ENCODE measurements at places on chromosomes 13 and 19.

- no peak for DNase-seq
Observed at GRCh38 chr19:32357720-32358119, 12.3 kb downstream of the ZNF507 start.

DNA sequence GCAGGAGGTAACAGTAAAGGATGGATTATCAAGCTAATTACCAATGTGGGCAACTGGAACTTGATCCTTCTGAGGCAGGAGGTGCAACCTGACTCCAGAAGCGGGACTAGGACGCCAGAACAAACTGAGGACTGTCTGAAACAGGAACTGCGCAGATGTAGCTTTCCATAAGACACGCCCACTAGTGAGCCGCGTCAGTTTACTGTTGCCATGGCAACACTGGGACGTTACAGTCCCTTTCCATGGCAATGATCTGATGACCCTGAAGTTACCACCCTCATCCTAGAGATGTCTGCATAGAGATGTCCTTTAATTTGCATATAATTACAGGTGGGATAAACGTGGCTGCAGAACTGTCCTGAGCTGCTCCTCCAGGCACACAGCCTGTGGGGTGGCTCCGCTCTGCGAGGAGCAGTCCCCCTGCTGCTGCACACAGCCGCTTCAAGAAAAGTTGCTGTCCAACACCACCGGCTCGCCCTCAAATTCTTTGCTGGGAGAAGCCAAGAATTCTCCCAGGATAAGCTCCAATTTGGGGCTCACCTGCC lies 816.6 kb downstream of the UQCRFS1 start:
- DNase-seq = no peak

DNA sequence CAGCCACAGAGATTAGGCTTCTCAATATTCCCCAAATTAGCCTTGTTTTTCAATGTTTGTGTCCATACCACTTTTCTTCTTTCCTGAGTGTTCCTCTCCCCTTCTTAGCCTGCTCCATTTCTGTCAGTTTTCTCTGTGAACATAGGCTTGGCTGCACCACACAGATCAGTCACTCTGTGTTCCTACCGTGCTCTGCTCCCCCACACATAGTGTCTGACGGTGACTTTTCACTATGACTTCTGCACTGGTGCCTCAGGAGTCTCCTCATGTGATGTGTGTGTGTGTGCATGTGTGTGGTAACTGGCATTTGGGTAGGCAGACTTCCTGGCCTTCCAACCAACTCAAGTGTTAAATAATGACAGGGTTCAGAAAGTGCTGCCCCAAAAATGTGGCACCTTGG lies 47.9 kb upstream of the MYCBP2 start:
- no peak for DNase-seq

- DNase-seq = no peak
Observed at GRCh38 chr13:112783135-112783977, 93.5 kb downstream of the ATP11A start.

DNA sequence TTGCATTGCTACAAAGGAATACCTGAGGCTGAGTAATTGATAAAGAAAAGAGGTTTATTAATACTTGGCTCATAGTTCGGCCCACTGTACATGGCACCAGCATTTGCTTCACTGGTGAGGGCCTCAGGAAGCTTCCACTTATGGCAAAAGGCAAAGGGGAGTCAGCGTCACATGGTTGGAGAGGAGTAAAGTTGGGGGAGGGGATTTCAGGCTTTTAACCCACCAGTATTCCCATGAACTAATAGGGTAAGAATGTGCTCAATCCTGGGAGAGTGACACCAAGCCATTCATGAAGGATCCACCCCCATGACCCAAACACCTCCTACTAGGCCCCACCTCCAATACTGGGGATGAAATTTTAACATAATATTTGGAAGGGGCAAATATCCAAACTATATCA lies 82.5 kb upstream of the MYCBP2 start:
- DNase-seq = no peak

- no peak for DNase-seq
Observed at GRCh38 chr13:32381539-32381938, 46.4 kb downstream of the N4BP2L1 start.

DNA sequence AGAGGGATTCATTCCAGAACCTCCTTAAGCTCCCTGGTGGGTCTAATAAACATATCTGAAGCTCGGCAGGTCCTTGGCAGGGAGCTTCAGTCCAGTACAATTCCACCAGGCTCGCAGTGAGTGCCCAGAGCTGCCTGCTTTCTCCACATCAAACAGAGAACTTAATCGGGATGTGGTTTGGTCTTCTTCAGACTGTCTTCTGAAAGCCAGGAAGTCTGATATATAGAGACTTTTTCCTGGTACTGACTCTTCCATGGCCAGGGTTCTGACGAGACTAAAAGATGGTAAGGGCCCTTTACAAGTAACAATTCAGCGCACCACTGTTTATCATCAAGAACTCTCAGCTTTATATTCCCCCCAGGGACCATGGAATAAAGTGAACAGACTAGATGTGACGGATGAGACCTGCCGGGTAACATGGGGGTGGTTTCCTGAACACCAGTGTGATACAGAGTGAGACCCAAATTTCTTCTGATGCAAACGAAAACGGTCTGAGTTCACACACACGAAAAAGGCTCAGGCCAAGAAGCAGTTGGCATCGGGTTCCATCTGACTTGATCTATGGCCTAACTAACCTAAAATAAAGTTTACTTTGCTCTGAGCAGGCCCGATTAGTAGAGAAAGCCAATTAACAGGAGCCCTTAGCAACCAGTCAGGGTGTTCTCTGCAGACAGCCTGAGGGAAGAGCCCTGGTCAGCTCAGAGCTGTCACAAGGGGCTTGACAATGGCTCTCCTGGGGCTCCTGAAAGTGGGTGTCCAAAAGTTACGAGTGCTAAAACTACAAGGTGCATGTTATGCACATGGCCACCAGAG lies 29.0 kb downstream of the RANBP3 start:
- no peak for DNase-seq

GRCh38 chr13:51804295-51805172 lies 571 bp upstream of the DHRS12 start:
- peak; percentile 51 for DNase-seq

DNA sequence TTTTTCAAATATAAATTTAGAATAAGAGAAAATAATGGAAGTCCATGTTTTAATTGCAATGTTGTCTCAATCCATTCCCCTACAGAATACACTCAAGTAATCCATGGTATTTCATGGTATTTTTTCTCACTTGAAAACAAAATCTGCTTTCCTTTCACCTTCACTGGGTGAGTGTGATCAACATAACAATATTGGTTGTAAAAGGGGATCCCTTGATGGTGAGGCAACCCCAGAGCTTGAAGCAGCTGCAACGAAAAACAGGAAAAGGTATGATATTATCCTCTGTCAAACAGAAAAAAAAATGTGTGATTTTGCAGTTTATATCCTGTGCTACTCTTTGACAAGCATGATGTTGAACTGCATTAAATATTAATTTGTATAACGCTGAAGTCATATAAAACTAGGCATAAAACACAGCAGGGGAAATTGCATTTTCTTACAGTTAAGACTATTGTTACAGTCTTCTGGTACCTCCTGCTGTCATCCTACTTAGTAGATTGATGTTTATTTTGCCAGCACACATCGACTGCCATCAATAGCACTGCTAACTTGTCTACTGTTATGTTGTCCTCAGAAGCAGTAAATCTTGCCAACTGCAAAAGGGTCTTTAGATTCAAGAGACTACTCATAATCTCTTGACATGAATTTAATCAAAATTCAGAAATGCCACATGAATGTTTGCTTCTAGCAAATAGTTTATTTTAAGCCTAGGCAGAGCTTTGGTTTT lies 373.1 kb upstream of the MIR17HG start:
- DNase-seq = no peak

DNA sequence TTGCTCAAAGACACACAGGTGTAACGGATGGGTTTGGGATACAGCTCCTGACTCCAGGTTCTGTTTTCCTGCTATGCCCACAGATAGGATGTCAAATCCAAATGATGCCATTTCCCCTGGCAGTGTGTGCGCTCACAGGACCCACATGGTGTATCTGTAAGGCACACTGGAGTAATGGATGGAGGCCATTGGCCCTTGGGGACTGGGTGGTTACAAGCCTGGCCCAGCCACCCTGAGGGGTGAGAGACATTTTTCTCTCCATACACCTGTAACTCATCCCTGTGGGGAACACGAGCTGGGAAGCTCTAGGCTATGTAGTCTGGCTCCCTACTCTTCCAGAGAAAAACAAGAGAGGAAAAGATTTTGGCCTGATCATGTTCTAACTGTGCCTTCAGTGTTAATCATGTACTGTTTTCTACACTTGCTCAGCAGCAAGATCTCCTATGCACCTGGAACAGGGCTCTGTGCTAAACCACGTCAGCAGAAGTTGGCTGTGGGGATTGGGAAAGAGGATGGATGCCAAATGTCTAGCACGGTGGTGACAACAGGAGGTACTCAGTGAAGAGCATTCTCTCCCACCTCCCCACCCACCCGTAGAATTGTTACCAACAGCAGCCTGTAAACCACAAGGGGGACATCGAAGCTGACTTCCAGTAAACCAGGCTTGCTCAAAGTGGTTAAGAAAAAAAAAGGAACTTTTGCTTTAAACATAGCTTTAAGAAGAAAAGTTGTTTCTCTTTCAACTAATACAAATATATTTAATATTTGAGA lies 237.0 kb downstream of the LACC1 start:
- no peak for DNase-seq

GRCh38 chr19:28556371-28556770 lies 656.6 kb downstream of the UQCRFS1 start:
- DNase-seq = no peak

DNA sequence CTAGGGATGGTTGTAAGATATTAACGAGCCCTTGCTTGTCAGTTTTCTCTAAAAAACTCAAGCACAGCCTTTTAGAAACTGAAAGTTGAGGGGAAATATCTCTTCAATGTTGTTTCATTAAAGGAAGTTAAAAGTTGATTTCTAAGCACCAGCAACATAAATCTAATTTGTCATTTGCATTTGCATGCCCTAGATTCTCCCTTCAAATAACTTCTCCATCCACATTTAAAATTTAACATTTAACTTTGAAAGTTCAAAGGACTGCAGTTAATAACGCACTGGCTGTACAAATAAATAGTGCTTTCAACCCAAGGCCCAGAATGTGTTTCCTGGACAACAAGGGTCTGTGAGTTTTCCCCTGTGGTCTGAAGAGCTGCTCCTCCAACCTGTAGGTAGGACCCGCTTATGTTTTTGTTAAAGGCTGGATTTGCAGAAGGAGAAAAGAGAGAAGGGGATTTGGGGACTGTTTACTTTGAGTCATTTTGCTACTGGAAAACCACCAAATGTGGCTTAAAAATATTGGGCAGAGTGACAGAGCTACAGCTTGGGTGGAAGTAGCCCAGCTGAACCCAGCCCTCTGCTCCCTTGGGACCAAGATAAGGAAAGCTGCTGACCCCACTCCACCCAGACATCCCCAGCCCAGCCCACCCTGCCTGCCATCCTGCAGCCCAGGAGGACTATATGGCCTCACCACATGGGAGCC lies 39.8 kb downstream of the TNFRSF19 start:
- no peak for DNase-seq

- no peak for DNase-seq
Observed at GRCh38 chr19:48656840-48657474, 11.0 kb upstream of the CA11 start.

GRCh38 chr13:66341635-66342377 lies 888.3 kb downstream of the PCDH9 start:
- DNase-seq = no peak

- no peak for DNase-seq
Observed at GRCh38 chr19:9040131-9040530, 29.9 kb upstream of the MUC16 start.

- DNase-seq = no peak
Observed at GRCh38 chr13:98176777-98177608, at the start of gene RNF113B. RNF113B (minus strand) TSS chr13:98177269; CDS start chr13:98177236, 33 bp downstream.

- DNase-seq = no peak
Observed at GRCh38 chr19:49605605-49606004, 14.6 kb downstream of the PRR12 start.

DNA sequence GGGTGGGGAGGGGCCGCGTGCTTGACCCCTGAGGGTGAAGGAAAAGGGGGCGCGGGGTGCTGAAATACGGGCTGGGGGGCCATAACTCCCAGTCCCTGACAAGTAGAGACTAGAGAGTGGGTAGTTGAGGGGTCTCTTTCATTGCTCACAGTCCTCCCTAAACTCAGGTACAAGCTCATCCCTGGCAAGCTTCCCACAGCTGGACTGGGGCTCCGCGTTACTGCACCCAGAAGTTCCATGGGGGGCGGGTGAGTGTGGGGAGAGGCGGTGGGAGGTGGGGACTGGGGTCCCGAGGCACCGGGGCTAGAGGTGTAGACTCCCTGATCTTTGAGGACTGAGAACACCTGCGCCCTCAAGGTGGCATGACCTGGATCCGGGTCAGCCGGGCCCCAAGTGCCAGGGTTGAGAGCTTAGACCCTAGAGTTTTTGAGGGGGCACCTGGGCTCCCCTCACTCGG lies 1.3 kb downstream of the ETV2 start:
- DNase-seq = no peak

DNA sequence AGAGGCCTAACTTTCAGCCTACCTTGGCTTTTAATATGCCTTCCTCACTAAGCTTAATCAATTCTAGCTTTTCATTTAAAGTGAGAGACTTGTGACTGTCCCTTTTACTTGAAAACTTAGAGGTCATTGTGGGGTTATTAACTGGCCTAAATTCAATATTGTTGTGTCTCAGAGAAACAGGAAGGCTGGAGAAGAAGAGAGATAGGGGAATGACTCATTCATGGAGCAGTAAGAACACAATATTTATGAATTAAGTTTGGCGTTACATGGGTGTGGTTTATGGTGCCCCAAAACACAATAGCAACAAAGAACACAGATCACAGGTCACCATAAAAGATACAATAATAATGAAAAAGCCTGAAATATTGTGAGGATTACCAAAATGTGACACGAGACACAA lies 612.1 kb downstream of the TBC1D4 start:
- DNase-seq = no peak

DNA sequence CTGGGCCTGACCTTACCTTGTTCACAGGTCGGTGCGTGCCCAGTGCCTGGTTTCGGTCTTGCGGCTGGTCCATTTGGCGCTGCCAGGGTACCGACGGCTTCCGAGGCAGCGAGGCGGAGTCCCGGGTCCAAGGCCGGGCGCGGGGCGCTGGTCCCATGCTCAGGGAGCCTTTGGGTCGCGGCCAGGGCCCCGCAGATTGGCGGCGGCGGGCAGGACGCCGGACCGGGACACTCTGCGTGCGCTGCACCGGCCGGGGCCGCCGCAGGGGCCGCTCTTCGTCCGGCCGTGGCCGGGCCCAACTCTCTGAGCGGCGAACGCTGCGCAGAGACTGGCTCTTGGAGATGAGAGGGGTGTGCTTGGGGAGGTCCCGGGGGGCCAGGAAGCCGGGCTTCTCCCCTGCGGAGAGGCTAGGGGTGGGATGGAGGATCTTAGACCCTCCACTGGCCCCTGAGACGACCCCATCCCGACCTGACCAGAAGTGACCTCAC lies 3.4 kb upstream of the WIZ start:
- no peak for DNase-seq

DNA sequence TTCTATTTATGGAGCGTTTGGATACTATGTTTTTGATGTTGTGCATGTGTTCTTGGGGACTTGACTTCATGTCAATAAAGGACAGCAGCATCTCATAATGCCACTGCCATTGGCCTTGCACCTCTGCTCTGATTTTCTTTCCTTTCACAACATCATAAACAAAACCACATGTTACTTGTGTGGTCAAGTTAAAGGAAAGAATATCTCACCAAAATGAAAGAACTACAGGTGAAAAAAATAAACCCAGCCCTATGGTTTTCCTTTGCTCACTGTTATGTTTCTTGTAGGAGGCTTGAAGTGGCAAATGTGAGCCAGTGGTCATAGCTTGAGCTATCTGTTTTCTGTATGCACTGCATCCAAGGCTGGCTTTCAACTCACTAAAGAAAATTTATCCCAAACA lies 240.4 kb downstream of the KCNRG start:
- no peak for DNase-seq

GRCh38 chr13:80448725-80449124 lies 107.8 kb upstream of the SPRY2 start:
- DNase-seq = no peak

All from activated naive CD4-positive, alpha-beta T cell treated with anti-CD3 and anti-CD28 coated beads, Interleukin-2, amount 50 U/mL, for 16 hours (primary cell).